EH (cell line): ENCODE measurements at places on chromosomes 16 and 17.

DNA sequence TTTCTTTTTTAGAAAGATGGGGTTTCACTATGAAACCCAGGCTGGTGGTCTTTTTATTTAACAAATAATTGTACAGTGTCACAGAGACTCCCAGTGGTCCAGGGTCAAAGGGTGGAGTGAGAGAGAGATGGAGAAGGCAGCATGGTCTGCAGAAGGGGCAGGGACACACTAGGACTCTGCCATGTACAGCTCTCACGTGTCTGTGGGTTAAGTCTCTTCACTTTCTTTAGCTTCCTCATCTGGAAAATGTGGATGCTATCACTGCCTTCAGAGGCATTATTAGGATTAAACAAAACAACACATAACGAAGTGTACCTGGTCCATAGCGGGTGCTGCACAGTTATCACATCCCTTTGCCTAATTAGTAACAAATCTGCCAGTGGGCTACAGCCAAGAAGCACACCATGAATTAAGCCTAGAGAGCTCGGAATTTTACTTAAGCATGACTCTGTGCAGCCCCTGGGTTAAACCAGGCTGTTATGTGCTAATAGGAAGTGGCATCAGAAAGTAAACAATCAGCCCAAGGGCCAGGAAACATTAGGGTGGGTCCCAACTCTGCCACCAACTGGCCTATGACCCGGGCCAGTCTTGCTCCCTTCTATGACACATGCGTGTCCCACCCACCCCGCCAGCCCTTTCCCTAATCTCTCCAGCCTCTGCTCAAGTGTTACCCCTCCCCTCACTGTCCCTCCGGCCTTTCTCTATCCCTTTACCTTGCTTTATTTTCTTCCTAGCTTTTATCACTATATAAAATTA, 13.9 kb downstream of the TOP3A start:
- no peak for DNase-seq

GRCh38 chr16:85868495-85868894, 30.5 kb upstream of the IRF8 start:
- DNase-seq: no peak

DNA sequence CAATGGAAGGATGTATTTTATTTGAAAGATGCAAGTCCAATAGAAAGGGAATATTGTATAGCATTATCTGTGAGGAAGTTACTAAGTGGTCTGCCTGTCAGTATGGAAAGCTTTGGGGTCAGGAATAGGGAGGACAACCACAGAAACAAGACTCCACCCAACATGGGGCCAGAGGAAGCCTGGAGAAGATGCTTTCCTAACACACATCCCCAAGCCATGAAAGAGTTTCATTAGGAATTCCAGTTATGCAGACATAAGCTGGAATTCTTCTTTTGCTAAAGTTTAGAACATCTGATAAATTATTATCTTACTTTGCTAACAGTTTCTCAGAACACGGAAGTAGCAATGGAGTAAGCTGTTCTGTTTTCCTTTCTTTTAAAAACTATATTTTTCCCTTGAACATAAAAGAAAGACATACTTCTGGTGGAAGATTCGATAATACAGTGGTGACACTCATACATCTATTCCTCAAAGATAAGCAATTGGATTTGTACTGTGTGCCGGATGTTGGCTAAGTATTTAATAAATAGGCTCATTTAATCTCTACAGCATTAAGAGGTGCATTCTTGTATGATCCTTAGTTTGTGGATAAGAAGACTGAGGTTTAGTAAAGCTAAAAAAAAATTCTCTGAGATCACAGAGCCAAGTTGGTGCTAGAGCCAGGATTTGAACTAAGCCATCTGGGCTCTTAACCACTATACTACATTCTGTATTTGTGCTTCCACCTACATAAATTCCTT, 51.0 kb upstream of the GAS7 start:
- no peak for DNase-seq

DNA sequence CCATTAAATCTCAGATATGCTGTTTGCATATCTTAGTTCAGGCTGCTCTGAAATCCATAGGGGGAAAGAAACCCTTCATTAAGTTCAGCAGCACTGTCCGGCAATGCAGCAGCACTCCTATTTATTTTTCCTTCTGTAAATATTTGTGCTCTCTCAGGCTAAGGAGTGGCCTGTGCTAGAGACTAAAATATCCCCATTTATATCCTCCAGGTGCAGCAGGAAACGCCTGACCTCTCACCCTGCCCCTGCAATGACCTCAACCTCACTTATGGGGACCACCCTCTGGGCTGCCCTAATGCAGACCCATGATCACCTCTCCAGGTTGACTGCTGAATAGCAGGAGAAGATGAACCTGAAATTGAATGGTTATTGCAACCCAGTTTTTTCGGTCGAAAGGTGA, 165.0 kb upstream of the ELAC2 start:
- DNase-seq: no peak

DNA sequence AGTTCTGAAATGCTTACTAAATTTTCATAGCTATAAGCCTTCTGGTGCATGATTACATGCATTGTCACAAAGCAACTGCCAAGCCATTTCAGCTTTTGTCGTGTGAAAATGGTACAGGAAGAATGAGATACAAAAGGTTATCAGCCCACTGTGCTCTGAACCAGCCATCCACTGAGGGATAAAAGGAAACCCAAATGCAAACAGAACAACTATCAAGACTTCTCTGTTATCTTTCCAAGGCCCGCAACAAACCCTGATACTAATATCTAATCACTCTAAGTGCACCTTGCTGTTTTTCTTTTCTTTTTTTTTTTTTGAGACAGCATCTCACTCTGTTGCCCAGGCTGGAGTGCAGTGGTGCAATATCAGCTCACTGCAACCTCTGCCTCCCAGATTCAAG, 109.0 kb downstream of the FTO start:
- DNase-seq: no peak

GRCh38 chr16:52501746-52502145, 45.2 kb downstream of the TOX3 start:
- no peak for DNase-seq

- DNase-seq: peak; percentile 31
These were observed 53.4 kb downstream of the ARSG start for GRCh38 chr17:68344701-68345136.

GRCh38 chr16:2159175-2159838, 3.7 kb downstream of the TRAF7 start:
- DNase-seq: no peak

GRCh38 chr17:33469421-33469820, 176.3 kb upstream of the ASIC2 start:
- no peak for DNase-seq

GRCh38 chr17:4806777-4807604, at the start of gene PLD2:
Gene PLD2, plus strand, starts transcription at chr17:4807152. Its CDS starts 621 bp downstream, at chr17:4807773.
- DNase-seq: peak; percentile 86

DNA sequence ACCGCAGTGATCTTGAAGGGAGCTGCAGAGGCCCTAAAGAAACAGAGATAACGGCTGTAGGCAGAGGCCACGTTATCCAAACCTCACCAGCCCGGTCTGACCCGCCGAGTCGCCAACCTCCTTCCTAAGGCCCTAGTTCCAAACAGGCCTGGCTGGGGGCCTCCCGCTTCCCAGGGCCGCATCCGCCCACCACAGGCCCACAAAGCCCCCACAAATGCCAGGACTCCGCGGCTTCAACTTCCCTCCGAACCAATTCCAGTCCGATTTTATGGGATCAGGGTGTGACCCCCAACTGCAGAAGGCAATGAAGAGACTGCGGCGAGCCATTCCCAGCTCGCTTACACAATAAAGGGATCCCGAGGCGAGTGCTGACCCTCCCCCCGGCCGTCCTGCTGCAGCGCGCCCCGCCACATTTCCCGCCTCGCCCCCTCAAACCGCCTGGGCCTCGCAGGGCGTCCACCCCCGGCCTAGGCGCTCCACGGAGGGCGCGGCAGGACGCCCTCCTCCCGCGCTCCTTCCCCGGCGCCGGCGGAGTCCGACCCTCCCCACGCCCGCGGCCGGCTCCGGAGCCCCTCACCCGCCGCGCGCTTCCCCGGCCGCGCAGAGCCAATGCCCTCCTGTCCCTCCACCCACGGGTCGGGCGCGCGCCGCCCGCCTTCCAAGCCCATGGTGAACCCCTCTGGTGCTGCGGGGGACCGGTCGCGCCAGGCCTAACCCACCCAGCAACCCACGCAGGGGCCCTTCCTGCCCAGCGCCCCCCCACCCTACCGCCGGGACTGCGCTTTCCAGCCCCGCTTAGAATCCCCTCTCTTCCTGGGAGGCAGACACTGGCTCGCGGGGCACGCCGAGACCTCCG, 926 bp downstream of the MYH10 start:
- DNase-seq: peak; percentile 40

GRCh38 chr17:56593646-56594319, at the start of gene NOG:
Gene NOG, plus strand, starts transcription at chr17:56593699. Its CDS starts 525 bp downstream, at chr17:56594224.
- DNase-seq: peak; percentile 83

GRCh38 chr16:368388-369158, 1.8 kb downstream of the MRPL28 start:
- DNase-seq: no peak

DNA sequence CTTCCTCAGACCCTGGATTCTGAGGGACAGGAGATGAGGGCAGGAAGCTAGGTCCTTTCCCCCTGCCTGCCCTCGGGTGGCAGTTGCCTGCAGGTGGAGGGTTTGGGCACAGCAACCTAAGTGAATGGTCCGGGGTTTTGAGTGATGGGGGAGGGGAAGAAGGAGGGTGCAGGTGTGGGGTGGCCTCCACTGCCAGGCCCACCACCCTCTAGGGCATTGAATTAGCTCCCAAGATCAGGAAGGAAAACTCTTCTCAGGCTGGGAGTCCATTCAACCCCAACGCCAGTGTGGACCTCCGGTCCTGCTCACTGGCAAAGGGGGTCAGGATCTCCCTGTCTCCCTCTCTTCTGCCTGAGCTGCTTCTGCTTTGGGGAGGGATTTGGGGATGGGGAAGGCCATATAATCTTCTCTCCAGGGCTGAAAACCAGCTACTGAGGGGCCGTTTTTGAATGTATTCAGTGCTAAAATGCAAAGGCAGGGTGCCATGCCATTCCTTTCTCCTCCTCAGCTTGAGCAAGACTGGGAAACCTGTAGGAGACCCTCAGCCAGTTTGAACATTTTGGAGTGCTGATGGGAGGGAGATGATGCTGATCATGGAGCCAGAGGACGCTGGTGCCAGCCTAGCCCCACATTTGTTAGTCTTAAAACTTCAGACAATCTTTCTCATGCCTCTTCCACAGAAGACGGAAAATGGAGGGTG, 18.8 kb downstream of the GRB7 start:
- no peak for DNase-seq

- no peak for DNase-seq
These were observed 26.8 kb upstream of the PMFBP1 start for GRCh38 chr16:72198771-72199201.

DNA sequence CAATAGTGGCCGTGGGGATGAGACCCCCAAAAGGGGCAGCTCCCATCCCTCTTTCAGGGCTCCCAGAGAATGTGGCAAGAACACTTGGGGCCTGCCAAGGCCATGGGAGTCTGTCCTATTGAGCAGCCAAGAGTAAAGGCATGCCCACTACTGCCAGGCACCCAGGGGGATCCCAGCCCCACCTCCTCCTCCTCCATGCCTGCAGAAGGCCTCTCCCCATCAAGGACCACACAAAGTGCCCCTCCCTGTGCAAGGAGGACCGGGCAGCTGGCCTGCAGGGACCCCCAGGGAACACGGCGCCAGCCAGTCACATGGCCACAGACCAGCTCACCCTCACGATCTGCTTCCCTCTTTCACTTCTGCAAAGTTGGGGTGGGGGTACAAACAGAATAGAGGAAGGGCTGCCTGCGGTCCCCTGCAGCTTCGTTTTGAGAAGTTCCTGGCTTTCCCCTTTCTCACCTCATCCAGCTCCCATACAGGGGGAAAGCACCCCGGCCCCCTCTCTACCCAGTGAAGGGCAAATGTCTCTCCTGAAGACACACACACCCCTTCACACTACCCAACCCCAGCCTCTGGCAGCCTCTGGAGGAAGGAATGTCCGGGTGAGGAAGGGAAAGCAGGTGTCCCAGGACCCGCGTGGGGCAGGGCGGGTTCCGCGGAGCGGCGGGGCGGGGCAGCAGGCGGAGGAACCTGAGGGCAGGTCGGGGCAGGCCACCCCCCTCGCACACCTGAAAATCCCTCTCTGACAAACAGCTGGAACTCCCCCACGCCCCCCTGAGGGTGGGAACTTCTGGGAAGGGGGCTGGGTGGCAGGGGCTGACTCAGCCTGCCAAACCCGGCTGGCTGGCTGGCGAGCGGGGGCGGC, 2.0 kb downstream of the PPP1R9B start:
- DNase-seq: peak; percentile 61

DNA sequence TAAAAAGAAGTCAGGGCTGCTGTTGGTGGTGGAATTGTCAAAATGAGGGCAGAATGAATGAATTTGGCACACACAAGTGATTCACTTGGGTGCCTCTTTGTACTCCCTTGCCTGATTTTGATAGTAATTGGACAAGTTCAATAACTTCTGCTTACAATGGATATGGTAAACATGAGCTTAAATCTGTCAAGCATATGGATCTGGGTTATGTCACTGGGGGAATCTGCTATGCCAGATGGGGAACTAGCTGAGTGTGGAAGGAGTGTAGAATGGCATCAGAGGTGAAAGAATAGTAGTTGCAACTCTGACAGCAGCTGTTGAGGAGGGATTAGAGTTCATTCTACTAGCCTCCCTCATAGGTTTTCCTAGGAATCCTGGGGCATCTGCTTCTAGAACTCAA, 724.2 kb upstream of the CDH8 start:
- DNase-seq: no peak

DNA sequence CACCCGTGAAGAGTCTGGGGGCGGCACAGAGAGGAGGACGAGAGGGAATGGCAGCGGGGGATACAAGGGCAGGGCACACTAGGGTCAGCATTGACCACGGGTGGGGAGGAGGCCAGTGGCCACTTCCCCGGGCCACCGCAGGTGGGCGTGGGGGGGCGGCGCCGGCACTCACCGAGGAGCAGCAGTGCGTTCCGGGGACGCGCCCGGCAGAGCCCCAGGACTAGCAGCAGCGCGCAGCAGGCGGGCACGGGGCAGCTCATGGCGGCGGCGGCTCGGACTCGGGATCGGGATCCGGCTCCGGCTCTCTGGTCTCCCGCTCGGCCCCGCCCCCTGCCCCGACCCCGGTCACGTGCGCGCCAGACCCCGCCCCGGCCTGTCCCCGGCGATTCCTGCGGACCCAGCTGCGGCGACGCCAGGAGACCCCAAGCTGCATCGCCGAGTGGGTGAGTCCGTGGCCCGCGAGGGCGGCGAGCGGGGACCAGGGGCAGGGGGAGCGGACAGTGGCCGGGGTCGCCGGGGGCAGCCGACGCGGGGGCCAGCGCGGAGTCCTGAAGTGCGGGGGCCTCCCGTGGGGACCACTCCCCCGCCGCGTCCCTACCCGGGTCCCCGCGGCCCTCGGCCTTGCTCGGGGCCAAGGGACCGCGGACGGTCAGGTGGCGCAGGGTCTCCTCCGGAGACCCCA, at the start of the genes SGSH and SLC26A11:
SGSH (minus strand) TSS at position 280 of the 682 bp plus-strand sequence; CDS start at position 260, 20 bp downstream.
SLC26A11 (plus strand) TSS at position 374 of the 682 bp plus-strand sequence. CDS start 1,134 bp downstream, outside the sequence.
- DNase-seq: peak; percentile 73
